GM12864 (cell line): ENCODE measurements at places on chromosomes 5 and 9.

DNA sequence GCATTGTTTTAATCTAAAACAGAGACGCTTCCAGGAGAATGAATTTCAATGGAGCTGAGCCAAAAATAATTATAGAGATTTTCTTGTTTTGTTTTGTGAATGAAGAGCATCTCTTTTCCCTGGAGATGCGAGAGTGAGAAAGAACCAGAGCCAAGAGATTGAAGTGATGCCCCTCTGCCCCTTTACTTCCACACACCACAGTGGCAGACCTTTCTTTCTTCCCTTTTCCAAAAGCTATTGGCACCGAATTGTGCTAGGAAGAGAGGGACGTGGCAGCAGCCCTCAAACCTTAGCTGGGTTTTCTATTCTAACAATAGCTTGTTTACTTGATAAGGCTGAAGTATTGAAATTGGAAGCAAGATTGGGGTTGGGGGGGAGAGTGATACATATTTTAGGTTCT, 133.0 kb upstream of the TMEM161B start:
- no peak for DNase-seq

GRCh38 chr5:132291026-132291425, 3.2 kb upstream of the SLC22A4 start:
- no peak for DNase-seq

- DNase-seq, result no peak
Observed at GRCh38 chr9:93345643-93346230, 105.7 kb upstream of the FAM120A start.

- no peak for DNase-seq
Observed at GRCh38 chr5:148829248-148829594, 2.8 kb downstream of the ADRB2 start.

GRCh38 chr9:2055203-2055658, 40.1 kb downstream of the SMARCA2 start:
- no peak for DNase-seq

DNA sequence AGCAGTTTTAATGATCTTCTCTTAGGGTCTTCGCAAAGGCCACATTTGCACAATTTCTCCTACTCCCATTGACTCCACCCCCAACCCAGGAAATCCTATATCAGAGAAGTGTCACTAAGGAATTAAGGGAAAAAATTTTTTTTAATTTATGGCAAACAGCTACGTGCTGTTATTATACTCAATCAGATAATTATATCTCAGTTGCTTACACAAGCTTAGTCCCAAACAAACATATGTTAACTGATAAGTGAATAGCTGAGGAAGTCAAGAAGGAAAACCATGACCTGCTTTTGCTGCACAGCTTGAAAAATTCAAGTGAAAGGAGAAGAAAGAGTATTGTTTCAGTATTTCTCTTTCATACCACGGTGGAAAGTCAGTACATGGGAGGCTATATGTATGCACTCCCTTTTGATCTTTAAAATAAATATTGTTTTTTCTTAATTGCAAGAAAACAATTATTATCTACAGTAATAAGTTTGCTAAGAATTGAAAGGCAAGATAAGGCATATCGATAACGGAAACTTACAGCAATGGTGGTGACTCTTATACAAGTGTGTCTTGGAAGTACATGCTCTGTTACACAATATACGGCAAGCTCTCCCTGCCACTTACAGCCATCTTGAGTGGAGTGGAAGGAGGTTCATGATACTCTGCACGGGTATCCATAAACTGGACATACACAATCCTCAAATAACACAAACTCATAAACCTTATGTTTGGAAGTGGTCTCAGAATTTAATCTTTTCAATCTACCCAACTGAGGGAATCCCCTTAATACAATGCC, 167.9 kb upstream of the FREM1 start:
- no peak for DNase-seq

GRCh38 chr9:35341585-35341984, 148.3 kb upstream of the RUSC2 start:
- DNase-seq, result no peak

- DNase-seq, result no peak
Observed at GRCh38 chr9:107638521-107639310, 149.1 kb upstream of the KLF4 start.

DNA sequence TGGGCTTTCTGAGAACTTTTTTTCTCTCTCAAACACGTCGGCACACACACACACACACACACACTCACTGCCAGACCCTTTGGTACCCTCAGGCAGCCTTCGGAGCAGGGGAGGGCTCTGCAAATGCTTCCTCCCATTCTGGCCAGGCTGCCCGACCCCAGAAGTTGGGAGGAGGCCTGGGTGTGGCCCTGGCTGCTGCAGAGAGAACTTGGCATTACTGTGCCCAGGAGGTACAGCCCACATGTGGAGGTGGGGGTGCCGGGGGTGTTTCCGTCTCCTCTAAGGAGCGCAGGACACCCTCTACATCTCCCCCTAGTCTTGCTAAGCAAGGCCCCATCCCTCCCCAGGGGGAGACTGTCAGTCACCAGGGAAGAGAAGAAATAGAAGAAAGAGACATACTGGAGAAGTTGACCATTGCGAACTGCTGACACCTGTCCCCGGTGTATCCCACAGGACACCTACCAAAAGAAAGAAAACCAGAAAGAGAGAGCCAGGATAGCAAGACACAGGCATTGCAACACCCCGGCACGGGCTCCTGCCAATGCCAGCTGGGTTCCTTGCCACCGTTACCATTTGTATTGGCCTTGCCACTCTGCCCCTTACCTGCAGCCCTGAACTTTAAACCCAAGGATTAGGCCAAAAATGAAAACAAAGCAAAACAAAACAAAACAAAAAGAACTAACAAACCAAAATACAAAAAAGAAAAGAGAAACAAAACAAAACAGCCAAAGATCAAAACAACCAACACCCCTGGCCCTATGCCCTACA, 69.3 kb downstream of the PSD2 start:
- no peak for DNase-seq

- DNase-seq, result no peak
Observed at GRCh38 chr9:113179839-113180238, 29.0 kb downstream of the SLC31A2 start.

GRCh38 chr5:616484-617039, 4.4 kb downstream of the CEP72 start:
- no peak for DNase-seq

DNA sequence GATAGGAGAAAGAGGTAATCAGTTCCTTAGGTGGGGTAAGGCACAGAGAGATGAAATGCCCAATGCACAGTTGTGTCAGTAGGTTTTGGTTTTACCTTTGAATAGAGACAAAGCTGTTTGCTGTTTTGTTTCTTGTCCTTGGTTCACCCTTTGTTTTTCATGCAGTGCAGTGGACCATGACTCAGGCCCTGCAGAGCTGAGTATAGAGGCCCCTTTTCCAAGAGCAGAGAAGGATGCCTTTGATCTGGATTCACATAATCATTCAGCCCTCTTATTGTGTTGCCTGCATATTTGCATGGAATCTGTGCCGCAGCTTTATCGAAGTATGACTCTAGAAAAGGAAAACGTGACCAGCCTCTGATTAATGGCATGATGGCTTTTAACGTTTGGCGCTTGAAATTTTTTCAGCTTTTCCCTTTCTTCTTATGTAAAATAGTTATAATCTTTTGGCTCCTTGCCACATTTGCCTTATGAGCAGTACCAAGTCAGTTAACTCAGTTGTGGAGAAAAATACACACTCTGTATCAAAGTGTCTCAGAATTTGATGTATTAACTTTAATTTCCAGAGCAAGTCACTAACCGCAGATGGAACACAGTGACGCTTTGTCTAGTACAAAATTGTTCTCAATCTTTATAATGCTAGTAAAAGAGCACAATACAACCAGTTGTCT, 197.6 kb downstream of the KDM4C start:
- no peak for DNase-seq

- DNase-seq, result no peak
Observed at GRCh38 chr5:122492675-122493074, 180.6 kb downstream of the SNCAIP start.

DNA sequence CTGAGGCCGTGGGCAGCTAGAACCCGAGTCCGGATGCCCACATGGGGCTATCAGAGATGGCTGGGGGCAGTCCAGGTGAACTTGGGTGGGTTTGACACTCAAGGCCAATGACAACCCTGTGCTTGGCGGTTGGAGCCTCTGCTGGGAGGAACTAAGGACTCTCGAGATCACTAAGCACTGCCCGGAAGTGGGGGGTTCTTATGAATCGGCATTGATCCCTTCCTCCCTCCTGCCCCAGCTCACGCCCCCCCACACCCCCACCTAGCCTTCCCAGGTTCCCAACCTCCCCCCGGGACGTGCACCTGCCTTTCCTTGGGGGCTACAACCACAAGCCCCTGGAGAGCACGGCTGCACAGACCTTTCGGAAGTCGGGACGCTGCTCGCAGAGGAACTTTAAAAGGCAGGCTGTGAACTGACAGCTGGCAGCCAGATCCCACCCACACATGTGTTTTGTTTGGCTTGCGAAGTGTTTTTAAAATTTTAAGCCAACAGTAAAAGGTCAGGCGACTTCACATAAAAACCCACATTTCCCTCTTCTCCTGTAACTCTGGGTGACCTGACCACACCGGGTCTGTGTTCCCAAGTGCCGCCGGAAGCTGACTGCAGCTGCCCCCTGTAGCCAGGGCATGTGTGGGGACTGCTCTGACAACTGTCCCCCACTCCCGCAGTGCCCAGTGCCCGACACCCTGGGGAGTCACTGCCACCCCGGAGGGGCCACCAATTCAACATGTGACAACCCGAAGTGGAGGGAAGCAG, 5.1 kb upstream of the RALGDS start:
- no peak for DNase-seq

DNA sequence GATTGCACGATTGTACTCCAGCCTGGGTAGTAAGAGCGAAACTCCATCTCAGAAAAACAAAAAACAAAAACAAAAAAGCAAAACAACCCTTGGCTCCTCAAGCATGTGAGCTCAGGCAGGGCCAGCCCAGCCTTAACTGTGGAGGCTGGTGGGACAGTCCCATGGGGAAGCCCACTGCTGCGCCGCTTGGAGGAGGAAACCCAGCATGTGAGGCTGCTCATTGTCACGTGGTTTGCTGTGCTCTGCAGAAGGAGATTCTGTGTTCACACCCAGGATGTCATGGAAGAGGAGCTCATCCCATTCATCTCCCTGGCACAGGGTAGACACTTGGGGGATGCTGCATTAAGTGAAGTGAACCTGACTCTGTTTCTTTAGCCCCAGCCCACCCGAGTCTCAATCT, 4.0 kb downstream of the ZBED3 start:
- no peak for DNase-seq

DNA sequence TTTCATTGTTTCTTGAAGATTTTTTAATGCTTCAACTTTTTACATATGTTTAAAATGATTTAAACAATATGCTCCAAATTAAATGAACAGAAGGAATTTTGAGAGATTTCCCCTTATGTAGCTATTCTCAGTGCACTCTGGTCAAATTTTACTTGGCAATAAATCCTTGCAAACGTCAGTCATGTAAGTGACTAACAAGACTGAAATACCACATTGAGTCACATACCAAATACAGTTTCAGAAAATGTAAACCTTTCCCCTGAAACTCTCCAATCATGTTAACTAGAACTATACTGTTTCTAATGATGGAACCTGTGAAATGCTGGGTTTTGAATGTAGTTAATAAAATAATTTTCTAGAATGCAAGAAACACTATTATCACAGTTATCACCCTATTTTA, 29.6 kb downstream of the SAR1B start:
- DNase-seq, result no peak

DNA sequence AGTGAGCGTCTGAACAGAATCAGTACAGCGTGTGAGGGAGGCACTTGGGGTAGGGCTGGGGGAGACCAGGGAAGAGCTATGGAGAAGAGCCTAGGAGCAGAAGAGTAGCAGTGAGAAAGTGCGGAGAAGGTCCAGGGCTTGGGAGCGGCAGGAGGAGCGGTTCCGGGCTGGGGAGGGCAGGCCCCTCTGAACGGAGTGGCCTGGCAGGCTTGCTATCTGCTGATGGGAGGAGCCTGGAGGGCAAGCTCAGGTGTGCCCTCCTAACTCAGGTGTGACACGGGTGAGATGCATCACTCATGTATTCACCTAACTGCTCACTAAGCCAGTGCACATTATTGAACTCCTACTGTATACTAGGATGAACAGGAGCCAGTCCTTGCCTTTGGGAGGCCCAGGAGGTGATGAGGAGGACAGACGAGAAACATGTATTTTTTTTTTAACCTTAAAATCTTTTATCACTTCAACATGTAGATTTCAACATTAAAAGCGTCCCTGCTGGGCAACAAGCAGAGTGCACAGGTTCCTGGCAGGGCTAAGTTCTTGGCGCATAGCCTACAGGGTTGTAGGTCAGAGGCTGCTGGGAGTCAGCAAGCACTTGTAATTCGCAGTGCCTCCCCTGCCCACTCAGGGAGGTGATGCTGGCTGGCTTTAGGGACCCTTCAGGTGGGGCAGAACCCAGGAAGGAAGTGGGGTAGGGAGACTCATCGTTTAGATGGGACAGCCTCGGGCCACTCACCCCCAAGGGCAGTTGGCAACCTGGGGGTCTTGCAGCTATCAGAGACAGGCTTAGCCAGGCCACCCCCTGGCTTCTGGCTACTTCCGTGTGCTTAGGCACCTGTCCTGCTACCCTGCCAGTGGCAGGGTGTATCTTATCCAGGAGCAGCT, 55.5 kb downstream of the TMOD1 start:
- DNase-seq, result no peak

GRCh38 chr9:105264380-105264779, 19.9 kb downstream of the SLC44A1 start:
- no peak for DNase-seq

DNA sequence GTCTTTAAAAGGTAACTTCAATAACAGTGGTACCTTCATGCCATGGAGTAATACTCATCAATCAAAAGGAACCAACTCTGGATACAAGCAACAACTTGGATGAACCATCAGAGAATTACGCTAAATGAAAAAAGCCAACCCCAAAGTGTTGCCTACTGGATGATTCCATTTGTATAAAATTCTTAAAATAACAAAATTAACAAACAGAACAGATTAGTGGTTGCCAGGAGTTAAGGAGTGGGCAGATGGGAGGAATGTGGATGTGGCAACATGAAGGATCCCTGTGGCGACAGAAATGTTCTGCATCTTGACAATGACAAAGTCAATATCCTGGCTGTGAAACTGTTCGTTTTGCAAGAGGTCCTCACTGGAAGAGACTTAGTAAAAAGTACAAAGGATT, 50.5 kb downstream of the SPTLC1 start:
- no peak for DNase-seq

GRCh38 chr9:130284249-130284625, 18.7 kb downstream of the HMCN2 start:
- no peak for DNase-seq

DNA sequence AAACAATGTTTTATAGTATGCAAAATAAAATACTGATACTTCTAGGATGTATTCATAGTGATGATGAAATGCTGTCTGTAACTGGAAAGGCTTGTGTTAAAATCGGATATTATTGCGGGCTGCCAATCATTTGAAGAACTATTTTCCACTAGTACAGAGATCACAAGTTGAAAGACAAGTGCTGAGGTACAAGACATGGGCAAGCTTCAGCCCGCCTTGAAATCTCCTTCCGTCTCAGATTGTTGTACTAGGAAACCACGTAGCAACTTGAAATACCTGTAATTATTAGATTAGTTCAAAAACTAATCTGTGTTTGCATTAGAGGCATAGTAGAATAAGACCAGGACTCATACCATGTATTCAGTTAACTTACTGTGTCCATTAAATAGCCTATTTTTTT, 218.2 kb downstream of the ARHGEF28 start:
- no peak for DNase-seq
